ENCODE measurements at places on chromosomes 6 and 20.

- DNase-seq: no peak
These were observed 92.5 kb downstream of the B3GAT2 start for GRCh38 chr6:70864401-70864800.

DNA sequence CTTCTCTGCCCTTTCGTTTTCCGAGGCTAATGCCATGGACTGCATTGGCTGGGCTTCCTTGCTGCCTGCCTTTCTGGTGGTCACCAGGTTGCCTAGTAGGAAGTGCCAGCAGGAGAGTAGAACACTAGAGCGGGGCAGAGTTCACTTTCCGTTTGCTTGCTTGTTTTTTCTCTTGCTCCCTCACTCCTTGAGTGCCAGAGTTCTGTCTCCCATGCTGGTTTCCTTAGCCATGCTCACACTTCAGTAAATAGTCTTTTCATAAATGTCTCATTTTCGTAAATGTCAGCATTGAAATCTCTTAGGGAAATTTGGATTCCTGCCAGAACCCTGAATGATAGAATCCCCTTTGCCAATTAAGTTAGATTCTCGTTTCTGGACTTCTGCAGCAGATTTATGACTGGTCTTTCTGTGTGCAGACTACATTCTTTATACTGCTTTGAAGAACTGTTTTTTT, 63.9 kb downstream of the FAM83B start:
- no peak for DNase-seq

DNA sequence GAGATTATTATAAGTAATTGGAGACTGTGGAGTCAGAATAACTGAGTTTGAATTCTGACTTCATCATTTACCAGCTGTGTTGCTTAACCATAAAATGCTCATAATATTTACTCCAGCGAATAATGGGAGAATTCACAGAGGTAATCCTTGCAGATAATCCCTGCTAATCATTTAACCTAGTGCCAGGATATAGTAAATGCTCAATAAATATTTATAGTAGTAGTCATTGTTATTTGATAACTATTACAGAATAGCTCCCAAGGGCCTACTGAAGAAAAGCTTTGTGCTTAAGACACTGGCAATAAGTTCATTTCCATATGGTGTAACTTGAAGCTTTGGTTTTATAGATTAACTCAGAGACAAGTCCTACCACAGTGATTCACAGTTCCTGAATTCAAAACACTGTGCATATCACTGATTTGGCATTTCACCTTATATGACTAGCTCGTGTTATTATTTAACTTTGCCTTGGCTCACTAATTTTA, 208.8 kb upstream of the PLCB4 start:
- DNase-seq: peak; percentile 97

DNA sequence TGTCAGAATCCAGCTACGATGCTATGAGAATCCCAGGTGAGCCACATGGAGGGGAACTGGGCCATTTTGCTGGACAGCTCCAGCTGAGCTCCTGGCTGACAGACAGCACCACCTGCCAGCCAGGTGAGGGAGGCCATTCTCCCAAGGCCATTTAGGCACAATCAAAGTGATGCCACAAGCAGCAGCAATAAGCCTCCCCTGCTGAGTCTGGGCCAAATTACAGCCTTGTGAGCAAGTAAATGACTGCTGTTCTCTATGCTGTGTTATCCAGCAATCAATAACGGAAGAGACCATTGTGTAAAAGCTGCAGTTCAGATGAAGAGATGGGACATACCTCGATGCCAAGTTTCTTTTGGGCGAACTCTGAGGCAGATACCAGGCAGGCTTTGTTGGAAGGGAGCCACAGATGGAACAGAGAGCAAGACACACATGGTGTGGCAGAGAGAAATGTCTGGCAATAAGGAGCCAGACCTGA, 14.0 kb upstream of the SCGN start:
- no peak for DNase-seq

DNA sequence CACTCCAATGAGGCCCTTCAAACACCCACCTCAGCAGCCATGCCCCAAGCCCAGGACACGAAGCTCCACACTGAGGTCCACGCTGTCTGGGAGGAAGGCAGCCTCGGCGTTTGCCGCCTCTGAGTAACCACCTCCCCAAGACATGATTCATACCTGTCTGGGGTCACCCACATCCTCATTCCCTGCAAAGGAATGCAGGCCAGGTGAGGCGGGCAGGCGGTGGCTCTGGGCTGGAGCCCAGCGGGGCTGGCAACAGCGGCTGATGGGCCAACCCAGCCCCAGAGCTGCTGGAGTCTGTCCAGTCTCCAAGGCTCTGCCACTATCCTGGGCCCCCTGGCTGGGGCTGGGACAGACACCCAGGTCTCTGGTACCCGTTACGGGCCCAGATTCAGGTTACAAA, 14.8 kb downstream of the PMEPA1 start:
- DNase-seq: peak; percentile 93

GRCh38 chr6:80477591-80477990, 371.1 kb downstream of the BCKDHB start:
- DNase-seq: no peak

GRCh38 chr20:37383229-37383989, 37.5 kb downstream of the SRC start:
- DNase-seq: peak; percentile 70

DNA sequence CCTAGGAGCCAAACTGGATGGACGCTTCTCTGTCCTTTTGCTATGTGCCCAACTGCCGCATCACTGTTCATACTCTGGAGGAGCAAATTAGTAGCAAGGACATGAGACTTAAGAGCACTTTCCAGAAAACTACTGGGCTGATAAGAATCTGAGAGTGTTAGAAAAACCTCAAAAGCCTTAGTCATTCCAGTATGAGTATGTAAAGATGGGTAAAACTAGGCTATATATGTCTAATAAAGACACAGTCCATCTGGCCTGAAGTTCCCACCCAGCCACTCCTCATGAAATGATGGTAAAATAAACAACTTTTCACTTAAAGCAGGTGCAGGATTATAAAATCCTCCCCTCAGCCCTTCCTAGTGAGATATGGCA, 30.6 kb downstream of the SHLD1 start:
- no peak for DNase-seq

DNA sequence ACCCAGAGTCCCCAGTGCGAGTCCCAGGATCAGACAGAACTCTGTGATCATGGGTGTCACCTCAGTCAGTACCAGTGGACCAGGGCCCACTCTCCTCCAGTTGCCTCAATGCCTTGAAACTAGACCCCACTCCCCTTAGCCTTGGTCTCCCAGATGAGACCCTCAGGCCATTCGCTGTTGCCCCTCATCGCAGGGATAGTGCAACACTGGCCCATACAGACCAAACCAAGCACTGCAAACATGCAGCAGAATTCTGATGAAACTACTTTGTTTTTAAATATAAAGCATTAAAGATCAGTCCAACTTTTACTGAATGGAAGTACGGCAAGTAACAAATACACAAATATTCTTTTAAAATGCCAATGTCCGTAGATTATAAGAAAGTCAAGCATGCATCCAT, 101.2 kb upstream of the NT5E start:
- no peak for DNase-seq

DNA sequence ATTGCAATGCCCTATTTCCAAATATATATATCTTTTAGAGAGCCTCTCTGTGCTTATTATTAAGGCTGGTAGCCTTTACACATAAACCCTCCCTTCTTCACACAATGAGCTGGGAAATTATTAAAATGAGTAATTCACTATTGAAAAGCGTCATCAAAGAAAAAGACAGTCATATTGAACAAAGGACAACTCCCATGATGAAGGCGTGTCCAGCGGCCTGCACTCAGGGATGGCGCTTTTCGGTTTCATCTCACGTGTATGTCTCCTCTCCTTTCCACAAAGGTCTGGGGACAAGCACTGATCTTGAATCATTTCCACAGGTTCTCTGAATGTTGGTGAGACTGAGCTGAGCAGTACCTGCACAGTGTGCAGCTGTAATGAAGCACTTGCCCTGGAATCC, 3.5 kb downstream of the SERPINB9 start:
- DNase-seq: no peak

GRCh38 chr6:124679387-124679786, 282.9 kb upstream of the RNF217 start:
- DNase-seq: no peak

DNA sequence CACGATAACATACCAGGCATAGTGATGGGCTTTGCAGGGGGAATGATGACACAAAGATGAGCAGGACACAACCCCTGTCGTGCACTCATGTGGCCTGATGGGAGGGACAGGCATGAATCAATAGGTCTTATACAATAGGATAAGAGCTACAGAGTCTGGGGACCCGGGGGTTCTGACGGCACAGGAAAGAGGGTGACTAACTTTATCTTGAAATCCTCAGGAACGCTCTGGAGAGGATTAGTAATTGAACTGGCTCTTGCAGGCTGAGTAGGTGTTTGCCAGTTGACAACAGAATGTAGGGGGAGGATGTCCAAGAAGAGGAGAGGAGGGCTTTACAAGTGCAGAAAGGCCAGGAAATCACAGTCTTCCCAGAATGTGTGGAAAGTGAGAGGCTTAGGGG, 219.9 kb upstream of the ECI2 start:
- peak; percentile 93 for DNase-seq

DNA sequence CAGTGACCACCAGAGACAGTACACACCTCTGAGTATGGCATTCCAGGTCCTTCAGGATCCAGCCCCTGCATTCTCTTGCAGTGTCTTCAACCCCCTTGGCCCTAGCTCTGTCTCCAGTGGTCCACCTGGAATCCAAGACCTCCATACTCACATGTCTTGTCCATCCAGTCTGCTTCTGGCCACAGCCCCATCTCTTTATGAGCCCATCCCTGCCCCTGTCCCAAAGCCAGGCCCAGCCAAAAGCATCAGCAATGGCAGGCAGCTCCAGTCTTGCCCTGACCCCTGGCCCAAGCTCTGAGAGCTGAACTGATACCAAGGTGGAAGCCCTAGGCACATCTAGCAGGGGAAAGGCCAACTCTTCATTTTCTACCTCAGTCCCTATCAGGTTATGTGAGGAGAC, 119.6 kb upstream of the PTPRT start:
- DNase-seq: no peak

- no peak for DNase-seq
These were observed 7.7 kb downstream of the CDK5RAP1 start for GRCh38 chr20:33393609-33394008.

DNA sequence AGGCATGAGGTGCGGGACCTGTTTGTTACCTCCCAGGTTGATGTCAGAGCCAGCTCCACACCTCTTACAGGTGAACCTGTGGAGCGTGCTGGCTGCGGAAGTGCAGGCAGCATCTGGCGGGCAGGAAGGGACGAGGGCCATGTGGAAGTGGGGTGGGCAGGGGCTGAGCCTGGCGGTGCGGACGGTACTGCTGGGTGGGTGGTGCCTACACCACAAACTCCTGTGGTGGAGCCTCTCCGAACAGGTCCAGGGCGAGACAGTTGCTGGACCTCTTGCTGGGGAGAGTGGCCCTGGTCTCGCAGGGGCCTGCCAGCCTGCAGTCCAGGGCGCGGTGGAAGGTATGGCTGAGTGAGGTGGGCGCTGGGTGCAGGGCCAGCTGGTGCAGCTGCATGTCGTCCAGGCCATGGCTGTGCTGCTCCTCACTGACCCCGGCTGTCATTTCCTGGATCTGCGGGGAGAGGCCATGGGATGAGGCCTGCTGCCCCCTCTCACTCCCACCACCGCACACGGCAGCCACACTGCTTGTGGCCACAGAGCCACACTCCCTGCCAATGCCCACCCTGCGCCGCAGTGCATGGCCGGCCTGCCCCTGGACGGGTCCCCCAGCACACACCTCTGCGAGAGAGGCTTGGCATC, 22.0 kb downstream of the FRMD1 start:
- DNase-seq: no peak

DNA sequence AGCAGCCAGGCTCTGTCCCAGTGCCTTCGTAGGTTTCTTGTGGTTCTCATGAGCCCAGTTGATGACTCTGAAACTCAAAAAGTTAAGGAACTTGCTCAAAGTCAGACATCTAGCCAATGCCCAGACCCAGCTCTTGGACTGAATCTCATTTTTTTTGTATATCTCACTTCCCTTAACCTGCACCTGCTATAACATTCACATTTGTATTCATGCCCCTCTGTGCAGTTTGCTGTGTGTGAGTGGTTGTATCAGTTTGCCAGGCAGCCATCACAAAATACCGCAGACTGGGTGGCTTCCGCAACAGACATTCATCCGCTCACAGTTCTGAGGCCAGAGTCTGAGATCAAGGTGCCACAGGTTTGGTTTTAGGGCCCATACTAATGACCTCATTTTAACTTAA, 49.9 kb downstream of the IPCEF1 start:
- DNase-seq: no peak

DNA sequence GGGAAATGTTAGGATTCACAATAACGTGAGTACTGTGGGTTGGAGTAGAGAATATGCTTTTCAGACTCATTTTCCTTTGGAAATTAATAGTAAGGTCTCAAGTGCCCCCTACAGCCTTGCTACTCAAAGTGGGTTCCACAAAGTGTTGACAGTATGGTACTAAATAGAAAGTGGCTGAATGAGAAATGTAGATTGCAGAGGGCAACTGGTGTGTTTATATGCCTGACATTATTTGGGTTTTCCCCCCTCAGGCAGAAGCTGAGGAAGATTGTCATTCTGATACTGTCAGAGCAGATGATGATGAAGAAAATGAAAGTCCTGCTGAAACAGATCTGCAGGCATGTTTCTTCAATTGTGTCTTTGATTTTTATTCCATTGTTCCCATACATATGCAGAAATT, 5.6 kb downstream of the FBXO9 start:
- DNase-seq: no peak

DNA sequence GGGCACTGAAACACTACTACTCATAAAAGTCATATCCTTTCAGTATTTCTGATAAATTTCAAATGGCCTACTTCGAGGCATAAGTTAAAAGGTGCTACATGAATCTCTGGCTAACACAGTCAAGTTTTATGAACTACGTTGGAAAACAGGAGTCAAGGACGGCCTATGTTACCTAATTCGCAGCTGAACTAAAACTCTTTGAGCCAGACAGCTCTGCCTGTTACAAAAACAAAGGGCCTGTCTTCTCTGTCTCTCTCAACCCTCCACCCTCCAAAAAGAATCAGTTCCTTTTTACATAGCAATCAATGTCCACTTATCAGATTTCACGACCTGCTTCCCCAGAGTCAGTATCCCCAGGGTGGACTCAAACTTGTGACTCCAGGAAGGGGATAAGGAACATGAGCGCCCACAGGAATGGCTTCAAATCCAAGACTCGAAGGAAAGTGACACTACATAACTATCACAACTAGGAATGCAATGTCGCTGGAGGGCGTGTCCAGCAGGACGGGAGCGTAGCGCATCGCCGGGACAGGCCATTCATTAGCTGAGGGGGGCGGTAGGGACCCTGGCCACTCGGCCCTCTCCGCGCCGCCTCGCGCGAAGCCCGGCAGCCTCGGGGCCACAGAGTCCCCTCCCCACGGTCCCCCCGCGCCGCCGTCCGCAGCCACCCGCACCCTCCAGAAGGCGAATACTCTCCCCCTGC, 591 bp downstream of the IBTK start:
- DNase-seq: peak; percentile 45

DNA sequence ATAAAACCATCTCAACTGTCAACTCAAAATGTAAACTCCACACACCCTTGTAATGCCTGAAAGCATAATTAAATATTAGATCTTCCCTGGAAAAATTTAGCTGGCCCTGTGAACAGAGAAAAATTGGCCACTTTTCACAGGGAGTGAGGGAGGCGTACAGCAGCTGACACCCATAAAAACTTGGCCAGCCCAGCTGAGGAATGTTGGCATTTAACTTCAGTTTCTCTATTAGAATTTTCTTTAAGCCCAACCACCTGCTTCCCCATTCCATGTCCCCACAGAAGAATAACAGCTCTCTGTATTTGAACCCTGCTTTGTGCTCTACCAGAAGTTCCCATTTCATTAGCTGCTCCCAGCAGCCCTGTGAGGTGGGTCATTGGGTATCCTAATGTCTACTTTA, 41.0 kb downstream of the PKHD1 start:
- no peak for DNase-seq
